Activated T-helper 9 cell treated with anti-CD3 and anti-CD28 coated beads, Interleukin-2, amount 50 U/mL, for 16 hours (primary cell): ENCODE measurements at places on chromosomes 6 and 20.
A peak's percentile ranks its signal among the peaks of the same experiment; 100 is the strongest.

GRCh38 chr20:62740286-62741141, 31.9 kb downstream of the NTSR1 start:
- DNase-seq: peak; percentile 76

GRCh38 chr6:47478233-47479139, 897 bp downstream of the CD2AP start:
- no peak for DNase-seq

DNA sequence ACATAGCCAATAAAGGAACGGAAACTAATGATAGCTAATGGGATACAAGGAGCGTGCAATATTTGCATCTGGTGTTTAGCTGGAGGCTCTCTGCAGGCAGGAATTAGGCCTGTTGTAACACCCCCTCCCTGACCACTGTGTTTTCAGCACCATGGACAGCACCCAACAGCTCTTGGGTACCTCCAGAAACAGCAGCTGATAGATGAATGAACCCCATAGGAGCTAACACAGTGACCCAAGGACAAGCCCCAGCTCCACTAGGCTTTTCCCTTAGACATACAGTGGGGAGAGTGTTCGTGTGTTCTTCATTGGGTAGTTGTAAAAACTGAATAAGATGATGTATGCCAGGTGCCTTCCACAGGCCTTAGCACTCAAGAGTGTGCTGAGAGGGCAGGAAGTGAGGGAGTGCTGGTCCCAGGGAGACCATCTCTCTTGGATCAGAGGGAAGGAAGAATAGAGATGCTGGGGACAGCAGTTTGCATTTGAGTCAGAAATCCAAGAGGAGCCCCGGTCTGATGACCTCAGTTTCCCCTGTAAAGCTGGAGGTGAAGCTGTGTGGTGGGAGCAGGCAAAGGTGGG, 161.3 kb downstream of the PHACTR3 start:
- no peak for DNase-seq

DNA sequence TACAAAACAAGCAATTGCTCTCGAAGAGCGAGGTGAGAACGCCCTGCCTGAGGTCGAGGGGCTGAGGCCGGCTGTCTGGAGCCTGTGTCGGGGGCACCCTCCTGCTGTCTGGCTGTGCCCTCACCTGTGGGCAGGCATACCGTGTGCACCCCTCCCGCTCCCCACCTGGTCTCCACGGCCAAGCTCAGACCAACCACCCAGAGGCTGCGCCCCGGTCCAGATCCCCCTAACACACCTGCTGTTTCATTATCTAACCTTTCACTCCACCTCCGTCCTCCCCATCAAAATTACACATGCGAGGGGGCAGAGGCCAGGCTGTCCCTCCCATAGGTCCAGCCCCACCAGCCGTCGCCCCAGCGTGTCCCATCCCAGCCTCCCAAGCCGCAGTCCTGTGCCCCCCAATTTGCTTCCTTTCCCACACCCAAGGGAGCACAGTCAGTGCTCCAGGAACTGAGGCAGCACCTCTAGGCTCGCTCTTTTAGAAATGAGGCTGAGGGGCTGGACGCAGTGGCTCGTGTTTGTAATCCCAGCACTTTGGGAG, 35.2 kb downstream of the NTSR1 start:
- no peak for DNase-seq

DNA sequence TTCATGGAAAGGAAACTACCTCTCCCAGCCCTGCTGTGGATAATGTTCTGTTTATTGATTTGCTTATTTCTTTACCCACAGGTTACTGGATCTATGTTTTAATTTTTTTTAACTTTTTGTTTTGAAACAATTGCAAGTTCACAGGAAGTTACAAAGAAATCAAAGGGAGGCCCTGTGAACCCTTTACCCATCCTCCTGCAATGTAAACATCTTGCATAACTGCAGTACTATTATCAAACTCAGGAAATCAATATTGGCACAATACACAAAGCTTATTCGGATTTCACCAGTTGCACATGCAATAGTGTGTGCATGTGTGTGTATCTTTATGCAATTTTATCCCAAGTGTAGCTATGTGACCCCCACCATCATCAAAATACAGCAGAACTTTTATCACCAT, 398.0 kb downstream of the BTBD3 start:
- DNase-seq: no peak

DNA sequence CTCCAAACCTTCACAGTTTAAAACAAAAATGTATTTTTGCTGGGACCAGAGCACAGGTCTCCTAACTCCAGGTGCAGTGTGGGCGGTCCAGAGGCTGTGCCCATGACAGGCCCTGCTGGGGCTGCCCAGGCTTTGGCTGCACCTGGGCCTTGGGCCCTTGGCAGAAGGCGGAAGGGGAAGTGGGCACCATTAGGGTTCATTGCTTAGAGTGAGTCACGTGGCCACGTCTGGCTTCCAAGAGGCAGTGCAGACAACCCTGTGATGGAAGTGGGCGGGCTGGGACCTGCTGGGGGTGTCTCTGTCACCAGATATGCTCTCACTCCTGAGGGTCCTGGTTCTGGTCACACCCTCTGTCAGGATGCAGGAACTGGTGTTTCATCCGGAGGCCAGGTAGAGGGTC, 302.2 kb downstream of the QKI start:
- DNase-seq: no peak

DNA sequence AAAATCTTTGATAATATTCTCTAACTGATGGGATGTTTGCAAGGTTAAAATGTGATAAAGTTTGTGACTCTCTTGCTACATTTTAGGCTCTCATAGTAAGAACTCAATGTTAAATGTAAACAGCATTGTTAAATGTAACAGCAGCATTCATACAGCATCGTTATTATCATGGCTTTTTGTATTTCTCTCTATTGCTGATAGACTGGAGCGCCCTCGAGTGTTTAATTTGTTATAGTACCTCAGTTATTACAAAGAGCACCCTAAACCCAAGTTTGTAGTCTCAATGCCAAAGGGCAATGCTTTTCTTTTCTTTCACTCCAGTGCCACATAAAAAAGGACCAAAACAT, 14.9 kb upstream of the TTPAL start:
- no peak for DNase-seq

DNA sequence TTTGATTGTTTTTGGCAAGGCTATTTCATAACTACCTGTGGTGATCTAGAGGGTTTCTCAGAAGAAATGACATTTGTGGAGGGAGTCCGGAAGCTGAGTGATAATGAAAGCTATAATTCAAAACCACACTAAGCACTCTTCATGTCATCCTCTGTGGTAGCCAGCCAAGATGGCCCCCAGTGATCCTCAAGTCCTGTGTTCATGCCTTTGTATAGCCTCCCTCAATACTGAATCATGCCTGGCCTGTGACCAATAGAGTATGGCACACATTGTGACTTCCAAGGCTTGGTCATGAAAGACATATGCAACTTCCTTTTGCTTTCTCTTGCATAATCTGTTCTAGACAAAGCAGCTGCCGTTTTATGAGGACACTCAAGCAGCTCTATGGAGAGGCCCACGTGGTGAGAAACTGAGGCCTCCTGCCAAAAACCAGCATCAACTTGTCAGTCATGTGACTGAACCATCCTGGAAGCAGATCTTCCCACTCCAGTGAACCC, 12.8 kb upstream of the DNAAF9 start:
- DNase-seq: no peak
